ENCODE measurements at places on chromosomes 4 and X.

- DNase-seq, result no peak
Observed at GRCh38 chr4:139054791-139055505, 39.4 kb downstream of the NOCT start.

GRCh38 chrX:37871626-37872302, 24.4 kb upstream of the DYNLT3 start:
- no peak for DNase-seq

GRCh38 chr4:171186700-171187099, 626.5 kb upstream of the GALNTL6 start:
- no peak for DNase-seq

GRCh38 chr4:2515830-2516550, 20.5 kb upstream of the FAM193A start:
- DNase-seq, result no peak

GRCh38 chr4:120509719-120510118, 412.8 kb downstream of the PRDM5 start:
- no peak for DNase-seq

- DNase-seq, result no peak
Observed at GRCh38 chr4:183888564-183888963, 16.5 kb upstream of the STOX2 start.

- no peak for DNase-seq
Observed at GRCh38 chr4:121765368-121765705, 373 bp upstream of the SMIM43 start.

- no peak for DNase-seq
Observed at GRCh38 chr4:102533904-102534303, 32.7 kb downstream of the NFKB1 start.

DNA sequence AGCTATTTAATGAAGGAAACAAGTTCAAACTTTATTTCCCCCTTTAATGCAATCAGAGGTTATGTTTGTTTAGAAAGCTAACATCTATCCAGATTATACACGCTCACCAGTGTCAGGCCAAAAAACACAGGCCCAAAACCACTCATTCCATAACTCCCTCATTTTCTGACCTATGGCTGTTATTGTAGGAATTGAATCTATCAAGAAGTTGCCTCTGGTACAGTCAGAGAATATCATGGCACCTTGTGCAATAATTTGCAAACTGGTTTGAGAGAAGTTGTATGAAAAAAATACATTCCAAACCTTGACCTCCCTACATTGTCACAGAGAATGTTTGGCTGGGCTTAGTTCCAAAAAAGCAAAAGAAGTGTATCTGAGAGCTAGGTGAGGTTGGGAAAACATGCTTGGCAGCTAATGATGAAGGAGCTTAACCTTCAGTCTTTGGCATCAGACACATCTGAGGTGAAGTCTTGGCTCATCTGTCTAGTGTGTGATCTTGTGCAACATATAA, 591.0 kb downstream of the ANKRD50 start:
- DNase-seq, result no peak

DNA sequence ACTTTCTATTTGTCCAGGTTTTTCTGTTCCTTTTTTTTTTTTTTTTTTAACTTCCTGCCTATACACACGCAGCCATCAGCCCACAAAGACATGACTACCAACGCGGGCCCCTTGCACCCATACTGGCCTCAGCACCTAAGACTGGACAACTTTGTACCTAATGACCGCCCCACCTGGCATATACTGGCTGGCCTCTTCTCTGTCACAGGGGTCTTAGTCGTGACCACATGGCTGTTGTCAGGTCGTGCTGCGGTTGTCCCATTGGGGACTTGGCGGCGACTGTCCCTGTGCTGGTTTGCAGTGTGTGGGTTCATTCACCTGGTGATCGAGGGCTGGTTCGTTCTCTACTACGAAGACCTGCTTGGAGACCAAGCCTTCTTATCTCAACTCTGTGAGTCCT, 2.1 kb downstream of the EBP start:
- no peak for DNase-seq

GRCh38 chr4:113382704-113383103, 333.3 kb downstream of the ANK2 start:
- no peak for DNase-seq

DNA sequence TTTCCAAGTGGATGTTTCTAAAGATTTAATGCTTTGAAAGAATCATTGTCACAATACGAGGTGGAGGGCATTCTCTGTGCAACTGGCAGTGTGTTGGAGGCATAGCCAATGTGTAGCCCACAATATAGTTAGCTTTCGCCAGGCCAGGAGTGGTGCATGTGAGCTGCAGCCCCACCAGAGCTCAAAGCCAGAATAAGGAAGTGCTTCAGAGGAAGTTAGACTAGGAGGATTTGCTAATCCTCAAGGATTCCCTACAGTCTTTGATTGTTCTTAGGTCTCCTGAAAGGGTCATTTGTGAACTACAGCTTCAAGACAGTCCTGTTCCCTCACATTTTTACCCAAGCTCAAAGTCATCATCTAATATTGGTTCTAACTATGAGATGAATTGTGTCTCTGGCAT, 16.4 kb downstream of the TRPC5OS start:
- no peak for DNase-seq

DNA sequence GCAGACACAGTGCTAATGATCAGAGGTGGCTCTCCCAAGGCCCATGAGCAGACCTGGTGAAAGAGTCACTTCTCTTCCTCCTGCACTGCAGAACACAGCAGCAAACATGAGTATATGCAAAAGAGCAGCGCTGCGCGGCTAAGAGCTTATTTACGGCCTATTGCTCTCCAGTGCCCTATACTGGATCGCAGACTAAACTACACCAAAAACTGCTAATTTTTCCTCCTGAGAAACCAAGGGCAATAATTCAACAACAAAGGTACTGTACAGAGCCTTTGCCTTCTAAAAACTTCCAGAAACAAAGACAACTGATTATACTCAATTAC, 702.5 kb downstream of the ARAP2 start:
- no peak for DNase-seq

DNA sequence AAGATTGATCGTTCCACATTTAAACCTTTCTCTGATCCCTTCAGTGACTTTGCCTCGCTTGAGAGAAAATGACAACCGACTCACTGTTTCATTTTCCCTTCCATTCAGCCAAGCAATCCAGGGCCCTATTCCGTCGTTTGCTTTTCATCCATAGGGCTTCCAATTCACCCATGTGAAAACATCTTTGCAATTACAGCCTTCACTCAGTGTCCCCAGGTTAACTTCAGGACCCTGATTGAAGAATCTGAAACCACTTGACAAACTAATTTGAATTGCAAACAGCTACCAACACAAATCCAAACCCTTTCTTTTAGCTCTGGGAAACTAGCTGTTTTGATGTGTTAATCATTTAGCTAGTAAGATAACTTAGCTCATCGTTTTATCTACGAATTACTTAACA, 120.2 kb upstream of the FAM9C start:
- DNase-seq, result no peak

DNA sequence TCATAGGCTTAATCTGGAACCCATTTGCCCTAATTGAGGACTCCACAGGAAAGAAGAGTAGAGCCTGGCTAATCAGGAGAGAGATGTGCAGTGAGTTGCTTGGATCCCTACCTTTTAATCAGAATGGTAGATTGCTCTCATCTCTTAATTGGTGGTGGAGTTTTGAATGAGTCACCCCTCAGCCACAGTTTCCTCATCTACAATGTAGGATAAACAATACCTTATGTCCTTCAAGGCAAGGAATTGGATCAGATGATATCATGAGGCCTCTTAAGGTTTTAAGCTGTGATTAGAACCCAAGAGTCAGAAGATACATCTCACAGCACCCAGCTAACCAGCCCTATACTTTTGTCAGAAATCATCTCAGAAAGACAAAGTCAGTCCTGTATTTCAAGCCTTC, 39.1 kb downstream of the PDGFRA start:
- no peak for DNase-seq

GRCh38 chr4:138327338-138327737, 85.2 kb upstream of the SLC7A11 start:
- DNase-seq, result no peak

GRCh38 chr4:2462218-2462991, 6.5 kb upstream of the RNF4 start:
- peak; percentile 37 for DNase-seq

- no peak for DNase-seq
Observed at GRCh38 chrX:70088751-70089150, 26.5 kb downstream of the OTUD6A start.
